ENCODE measurements at places on chromosomes 16 and 17.

DNA sequence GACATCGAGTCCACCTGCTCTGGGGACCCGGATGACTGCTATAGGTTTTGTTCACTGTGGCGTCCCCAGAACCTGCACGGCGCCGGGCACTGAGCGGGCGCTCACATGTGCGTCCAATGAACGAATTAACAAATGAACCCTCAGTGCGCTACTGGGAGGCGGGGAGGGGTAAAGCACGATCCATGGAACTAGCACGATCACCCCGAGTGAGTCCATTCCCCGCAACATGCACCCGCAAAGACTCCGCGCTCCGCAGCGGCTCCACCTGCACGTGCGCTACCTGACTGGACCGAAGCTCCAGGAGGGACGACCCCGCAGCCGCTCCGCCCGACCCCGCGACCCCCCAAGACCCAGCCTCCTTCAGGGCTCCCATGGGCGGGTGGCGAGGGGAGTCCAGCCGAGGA is 491 bp downstream of the TRAP1 start:
- DNase-seq: peak; percentile 21

DNA sequence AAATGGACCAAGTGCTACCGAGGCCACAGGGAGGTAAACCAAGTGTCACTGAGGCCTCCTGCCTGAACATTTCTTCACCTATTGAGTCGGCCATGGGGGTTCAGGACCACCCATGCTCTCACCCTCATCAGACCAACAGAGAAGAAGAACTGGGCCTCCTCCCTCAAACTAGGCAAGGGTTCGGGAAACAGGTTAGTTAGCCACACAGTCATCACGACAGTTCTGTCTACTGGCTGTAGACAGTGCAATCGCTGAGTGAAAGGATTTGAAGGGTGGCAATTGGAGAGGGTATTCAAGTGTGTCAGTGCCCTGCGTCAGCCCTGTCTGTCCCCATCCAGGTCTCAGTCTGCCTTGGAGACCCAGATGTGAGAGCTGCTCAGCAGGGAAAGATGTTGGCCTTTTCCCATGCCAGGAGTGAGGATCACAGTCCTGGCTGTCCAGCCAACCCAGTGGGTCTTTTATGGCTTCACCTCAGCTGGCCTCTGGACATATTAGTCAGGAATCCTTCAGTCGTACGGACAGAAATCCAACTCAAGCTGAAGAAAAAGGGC is 19.9 kb downstream of the TBX2 start:
- no peak for DNase-seq

DNA sequence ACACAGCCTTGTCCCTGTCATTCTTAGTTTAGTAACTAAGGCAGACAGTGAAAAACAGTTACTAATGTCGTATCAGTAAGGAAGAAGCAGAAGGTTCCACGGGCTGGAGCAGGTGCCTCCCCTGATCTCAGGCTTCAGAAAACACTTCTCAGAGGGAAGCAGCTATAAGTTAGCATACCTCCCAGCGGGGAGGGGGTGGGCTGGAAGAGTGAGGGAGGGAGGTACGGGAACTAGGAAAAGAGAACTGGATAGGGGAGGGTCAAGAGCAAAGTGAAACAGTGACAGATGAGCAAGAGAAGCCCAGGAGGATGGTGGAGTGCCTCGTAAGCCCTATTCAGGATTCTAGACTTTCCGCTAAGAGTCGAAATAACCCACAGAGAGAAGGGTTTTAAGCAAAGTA is 186.3 kb upstream of the XYLT1 start:
- no peak for DNase-seq

DNA sequence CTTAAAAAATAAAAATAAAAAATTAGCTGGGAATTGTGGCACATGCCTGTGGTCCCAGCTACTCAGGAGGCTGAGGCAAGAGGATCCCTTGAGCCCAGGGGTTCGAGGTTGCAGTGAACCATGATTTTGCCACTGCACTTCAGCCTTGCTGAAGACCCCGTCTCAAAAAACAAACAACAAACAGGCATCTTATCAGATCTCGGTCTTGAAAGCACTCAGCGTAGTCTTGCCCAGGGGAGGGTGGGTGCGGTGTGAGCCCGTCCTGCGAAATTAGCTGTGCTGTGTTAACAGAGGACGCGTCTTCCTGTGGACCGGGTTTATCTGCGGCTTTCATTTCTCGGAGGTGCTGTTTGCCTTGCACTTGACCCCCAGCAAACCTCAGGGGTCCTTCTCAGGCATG is 5.4 kb downstream of the GAA start:
- DNase-seq: no peak

- DNase-seq: no peak
Observed at GRCh38 chr17:64212122-64212521, 50.9 kb downstream of the TEX2 start.

DNA sequence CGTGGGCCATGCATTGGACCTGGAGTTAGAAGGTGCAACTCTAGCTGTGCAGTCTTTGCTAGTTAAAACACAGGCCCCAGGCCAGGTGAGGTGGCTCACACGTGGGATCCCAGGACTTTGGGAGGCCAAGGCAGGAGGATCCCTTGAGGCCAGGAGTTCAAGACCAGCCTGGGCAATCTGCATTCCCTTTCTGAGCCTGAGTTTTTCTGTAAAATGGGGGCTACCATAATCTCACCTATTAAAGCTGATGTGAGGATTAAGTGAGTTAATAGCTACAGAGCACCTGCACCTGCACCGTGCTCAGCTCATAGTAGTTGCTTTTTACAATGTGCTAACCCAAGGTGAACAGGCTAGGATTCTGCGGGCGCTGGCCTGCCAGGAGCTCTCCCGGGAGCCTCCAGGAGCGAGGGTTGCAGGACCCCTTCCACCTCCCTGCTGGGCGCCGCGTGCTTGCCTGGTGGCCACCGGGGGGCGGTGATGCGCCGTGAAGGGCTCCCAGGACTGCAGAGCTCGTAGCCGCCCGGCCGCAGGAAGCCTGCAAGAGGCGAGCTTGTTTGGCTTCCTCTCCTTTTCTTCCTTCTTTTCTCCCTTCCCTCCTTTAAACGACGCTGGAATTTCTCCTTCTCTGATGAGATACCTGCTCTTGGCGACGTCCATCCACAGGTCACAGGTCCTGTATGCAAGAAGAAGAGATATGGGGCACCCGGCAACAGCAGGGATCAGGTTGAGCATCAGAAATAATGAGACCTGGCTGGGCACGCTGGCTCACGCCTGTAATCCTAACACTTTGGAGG is 51.3 kb downstream of the ZFP90 start:
- peak; percentile 44 for DNase-seq

- no peak for DNase-seq
Observed at GRCh38 chr17:81335773-81336157, 40.7 kb upstream of the SLC38A10 start.

DNA sequence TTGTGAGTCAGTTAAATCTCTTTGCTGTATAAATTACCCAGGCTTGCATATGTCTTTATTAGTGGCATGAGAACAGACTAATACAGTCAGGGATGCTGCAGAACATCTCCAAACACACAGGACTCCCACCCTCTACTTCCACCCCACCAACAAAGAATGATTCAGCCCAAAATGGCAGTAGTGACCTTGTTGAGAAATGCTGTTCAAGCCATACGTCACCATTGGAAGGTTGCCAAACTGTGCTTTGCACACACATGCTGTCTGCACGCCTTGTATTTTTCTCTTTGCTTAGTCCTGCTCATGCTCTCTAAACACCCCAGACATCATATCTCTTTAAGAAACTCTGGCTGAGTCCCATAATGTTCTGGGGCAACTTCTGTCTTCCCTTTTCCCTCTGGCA is 589.6 kb downstream of the WWOX start:
- DNase-seq: no peak

- no peak for DNase-seq
Observed at GRCh38 chr17:14332331-14332730, 31.4 kb downstream of the HS3ST3B1 start.

DNA sequence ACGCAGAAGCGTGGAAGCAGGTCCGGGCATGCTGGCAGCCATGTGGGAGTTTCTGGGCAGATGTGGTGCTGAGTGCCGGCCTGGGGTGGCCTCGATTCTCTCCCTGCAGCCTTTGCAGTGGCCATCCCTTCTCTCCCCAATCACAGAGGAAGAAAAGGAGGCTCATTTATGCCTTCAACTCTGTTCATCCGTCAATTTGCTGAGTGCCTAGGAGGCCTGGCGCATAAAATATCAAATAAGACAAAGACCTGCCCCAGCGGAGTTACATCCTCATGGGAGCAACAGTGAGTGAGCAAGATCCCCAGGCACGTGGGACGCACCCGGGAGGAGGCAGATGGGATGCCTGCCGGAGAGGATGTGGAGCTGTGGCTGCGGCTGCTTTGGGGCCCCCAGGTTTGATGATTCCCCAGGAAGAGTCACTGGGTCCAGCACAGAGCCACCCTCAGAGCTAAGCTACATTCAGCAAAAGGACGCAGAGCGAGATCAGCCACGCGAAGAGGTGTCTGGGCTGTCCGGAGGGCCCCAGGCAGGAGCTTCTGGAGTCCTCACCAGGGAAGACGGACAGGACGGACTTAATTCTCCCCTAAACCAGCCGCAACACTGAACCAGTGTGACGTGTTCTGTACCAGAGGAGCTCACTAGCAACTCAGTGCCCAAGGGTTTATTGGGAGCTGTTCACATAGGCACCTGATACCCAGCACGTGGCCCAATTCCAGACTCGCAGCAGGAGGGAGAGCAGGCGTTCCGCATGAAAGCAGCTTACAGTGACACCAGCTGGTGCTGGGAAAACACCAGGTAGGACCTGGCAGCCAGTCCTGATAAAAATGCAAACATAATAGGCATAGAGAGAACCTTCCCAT is 11.3 kb downstream of the CA5A start:
- DNase-seq: peak; percentile 55

DNA sequence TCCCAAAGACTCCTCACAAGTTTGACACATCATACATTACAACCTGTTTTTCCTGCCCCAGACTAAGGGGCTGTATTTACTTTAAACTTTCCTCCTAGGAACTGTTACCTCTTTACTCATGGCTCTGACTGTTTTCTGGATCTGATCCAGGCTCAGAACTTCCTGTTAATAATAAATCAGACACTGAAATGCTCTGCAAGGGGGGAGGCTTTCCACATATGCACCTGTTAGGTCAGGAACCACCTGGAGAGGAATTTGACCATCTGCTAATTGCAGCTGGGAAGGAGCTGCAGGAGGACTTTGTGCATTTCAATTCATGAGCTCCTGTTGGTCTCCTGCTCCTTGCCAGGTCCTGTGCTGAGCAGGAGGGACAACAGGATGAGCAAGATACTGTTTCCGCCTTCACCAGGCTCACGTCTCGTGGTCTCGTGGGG is 476.9 kb upstream of the CDH5 start:
- DNase-seq: no peak

Data from SK-N-DZ (cell line).